Effector memory CD4-positive, alpha-beta T cell (primary cell): ENCODE measurements at places on chromosomes 6 and 20.

DNA sequence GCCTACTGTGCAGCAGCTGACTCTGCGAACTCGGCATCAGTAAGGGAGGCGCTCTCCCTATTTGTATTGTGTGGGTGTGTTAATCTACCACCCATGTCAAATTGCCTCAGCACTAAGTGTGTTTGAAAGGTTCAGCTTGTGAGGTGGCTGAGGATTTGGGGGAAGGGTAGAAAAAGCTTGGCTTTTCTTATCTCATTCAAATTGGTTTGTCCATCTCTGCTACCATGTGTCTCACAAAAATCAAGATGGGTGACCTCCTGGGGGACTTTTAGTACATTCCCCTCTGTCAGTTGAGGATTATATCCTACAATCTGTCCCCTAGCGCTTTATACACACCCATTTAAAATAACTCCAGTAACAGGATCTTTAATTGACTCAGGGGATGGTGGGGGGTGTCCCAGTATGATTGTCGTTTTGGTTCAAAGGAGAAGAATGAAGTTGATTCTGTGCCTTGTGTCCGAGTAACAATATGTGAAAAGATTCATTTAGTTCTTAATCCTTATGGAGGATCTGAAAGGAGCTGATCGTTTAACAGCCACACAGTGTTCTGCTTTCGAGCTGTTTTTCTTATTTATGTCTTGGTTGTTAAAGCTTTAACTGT lies 609.6 kb downstream of the PKHD1 start:
- no peak for DNase-seq

GRCh38 chr6:163418311-163419029 lies 4.0 kb downstream of the QKI start:
- DNase-seq, result no peak

DNA sequence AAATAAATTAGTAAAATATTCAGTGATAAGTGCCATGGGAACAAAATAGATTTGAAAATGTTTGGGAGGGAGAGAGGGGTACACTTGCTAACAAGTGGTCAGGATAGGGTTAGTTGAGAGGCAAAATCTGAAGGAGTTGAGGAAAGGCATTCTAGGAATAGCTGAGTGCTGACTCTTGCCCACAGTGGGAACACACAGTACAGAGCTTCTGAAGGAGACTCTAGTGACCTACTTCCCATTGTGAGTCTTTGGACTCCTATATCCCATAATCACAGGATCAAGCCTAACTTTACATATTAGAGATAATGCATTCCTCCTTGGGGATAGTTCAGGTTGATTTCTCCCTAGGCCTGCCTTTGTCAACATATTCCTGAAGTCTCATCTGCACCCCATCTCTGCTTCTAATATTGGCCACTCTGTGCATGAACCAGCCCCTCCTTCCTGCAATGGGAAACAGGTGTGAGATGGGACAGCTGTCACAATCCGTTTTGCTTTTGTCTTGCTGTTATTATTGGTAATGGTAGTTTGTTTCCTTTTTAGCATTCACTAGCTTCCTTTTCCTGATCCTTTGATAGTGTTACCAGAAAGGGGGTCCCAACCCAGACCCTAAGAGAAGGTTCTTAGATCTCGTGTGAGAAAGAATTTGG lies 2.6 kb upstream of the TRIM38 start:
- DNase-seq, result no peak

DNA sequence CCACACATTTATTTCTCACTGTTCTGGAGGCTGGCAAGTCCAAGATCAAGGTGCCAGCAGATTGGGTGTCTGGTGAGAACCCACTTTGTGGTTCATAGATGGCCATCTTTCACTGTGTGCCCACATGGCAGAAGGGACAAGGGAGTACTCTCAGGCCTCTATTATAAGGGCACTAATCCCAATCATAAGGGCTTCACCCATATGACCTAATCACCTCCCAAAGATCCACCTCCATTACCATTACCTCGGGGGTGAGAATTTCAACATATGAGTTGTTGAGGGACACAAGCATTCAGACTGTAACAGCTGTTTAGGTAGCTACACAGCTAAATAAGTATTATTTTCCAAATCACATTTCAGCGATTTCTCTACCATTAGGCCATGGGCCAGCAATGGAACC lies 2.5 kb upstream of the PRND start:
- no peak for DNase-seq

DNA sequence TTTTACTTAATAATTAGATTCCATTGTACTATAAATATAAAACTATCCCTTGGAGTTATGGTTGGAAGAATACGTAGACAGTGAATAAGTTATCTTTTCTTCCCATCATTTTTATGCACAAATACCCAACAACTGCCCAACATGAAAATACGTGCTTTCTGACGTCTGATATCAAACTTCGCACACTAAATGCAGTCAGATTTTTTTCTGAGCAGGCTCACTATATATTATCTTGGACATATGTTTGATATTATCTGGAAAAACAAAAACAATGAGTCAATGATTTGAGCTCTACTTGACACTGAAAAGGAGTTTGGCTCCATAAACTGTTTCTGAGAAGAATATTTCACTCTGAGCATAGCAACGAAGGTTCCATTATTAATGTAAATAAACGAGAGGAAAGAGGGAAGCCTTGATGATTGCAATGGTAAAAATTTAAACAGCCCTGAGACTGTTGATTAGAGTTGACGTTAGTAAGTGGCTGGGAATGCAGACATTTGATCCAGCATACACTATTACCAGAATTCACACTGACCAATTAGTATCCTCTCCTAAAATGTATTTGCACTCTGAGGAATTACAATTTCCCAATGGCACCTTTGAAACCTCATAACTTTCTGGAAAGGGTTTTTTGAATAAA lies 1090.0 kb downstream of the EPHA7 start:
- DNase-seq, result no peak

- DNase-seq, result no peak
Measured at GRCh38 chr6:42229506-42230119, 12.0 kb upstream of the MRPS10 start.

- DNase-seq, result no peak
Measured at GRCh38 chr20:46276531-46276930, 31.8 kb downstream of the CDH22 start.

DNA sequence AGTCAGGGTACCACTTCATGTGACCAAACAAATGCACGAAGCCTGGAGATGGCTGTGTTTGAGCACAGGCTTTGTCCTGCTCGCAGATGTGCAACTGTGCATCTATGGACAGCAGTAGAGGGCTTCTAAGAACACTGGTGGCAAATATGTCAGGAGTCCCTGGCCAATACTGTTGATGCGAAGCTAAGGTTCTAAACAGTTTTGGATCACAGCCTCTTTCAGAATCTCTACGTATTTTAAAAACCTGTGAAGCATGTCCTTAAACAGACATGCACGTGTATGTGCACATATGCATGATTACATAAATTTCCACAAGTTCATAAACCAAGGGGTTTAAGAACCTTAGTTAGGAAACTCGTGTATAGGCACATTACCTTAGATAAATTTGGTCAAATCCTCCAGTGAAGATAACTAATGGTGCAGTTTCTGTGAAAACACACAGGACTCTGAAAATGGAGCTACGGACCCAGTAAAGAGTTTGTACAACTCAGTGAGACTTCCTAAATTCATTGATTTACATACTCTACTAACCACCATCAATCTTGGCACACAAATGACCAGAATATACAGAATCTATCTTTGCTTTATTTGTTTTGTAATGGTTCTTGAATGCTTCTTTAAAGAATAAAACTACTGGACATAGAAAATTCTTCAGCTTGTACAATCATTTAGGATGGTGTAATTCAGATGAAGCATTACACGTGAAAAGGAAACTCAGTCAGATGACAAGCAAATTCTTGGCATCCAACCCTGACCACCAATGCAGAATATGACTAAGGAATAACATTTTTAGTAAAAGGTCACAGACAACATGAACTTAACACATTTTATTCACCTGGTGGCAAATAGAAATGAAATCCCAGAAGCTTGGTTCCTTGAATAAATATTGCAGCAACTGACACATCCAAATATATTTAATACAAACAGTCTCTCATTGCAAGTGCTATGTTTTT lies 27.4 kb downstream of the KCNQ5 start:
- DNase-seq, result no peak

GRCh38 chr6:41459738-41460137 lies 86.4 kb upstream of the FOXP4 start:
- DNase-seq, result no peak
